ENCODE measurements at places on chromosomes 6 and 20. TPM values are rescaled to one million over a fixed set of nuclear protein-coding genes. Genes with fewer than 3 reads are reported as not detected.

The DSP gene
- 43.7 TPM for total RNA-seq

DNA sequence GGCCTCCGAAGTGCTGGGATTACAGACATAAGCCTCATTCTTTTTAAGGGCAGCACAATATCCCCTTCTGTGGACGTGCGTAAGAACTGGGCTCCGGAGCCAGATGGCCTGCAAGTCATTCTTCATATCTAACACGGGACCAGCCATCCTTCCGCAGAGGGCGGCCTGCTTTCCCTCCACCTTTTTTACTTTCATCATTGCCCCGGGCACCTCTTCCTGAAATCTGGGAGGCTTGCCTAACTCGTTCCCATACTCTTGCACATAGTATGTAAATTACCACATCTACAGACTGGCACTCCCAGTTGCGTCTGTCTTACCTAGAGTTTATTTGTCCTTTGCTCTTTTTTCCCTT lies 29.9 kb upstream of the SLC23A2 start:
- no peak overlapping the region for H3K27ac ChIP-seq
- H3K4me3 ChIP-seq: no peak overlapping the region
- no peak for DNase-seq
- no peaks in the 10 kb centered on the region for H3K36me3 ChIP-seq
- no peaks in the 10 kb centered on the region for H3K27me3 ChIP-seq
- no peaks in the 10 kb centered on the region for H3K4me1 ChIP-seq

The EFCAB8 gene
- total RNA-seq: not detected

- no peaks in the 10 kb centered on the region for H3K4me1 ChIP-seq
- H3K4me3 ChIP-seq: no peak overlapping the region
- no peaks in the 10 kb centered on the region for H3K27me3 ChIP-seq
- no peak overlapping the region for H3K27ac ChIP-seq
- DNase-seq: peak; percentile 21
Measured at GRCh38 chr6:132354517-132355167, 46.6 kb downstream of the MOXD1 start.

DNA sequence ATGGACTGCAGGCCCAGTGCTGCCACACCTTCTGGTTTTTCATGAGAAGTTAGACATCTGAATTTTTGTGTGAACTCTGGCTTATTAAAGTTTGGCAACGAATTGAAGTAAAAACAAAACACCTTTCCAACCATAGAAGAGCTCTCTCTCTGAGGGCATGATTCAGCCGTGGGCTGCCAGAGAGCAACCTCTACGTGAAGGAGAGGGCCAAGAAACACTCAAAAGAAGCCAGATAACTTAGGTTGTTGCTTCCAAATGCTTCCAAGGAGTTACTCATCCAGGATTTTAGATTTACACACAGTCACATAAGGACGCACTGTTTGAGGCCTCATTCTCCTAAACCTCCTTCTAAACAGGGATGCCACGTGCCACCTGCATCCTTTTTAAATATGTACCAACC lies 65.5 kb downstream of the NRN1 start:
- H3K27ac ChIP-seq: no peak overlapping the region
- H3K4me1 ChIP-seq: no peaks in the 10 kb centered on the region
- no peaks in the 10 kb centered on the region for H3K27me3 ChIP-seq
- H3K36me3 ChIP-seq: no peaks in the 10 kb centered on the region
- H3K4me3 ChIP-seq: no peak overlapping the region
- no peak for DNase-seq
